ENCODE measurements at places on chromosomes 5 and 9. TPM values are rescaled to one million over a fixed set of nuclear protein-coding genes. Genes with fewer than 3 reads are reported as not detected.

IQGAP2 gene
- 23.5 TPM for total RNA-seq

LRRC19 gene
- not detected for total RNA-seq

CMYA5 gene
- 0.69 TPM for total RNA-seq

GRCh38 chr5:172800088-172800551 is 29.1 kb upstream of the DUSP1 start:
- DNase-seq: peak; percentile 37

DNA sequence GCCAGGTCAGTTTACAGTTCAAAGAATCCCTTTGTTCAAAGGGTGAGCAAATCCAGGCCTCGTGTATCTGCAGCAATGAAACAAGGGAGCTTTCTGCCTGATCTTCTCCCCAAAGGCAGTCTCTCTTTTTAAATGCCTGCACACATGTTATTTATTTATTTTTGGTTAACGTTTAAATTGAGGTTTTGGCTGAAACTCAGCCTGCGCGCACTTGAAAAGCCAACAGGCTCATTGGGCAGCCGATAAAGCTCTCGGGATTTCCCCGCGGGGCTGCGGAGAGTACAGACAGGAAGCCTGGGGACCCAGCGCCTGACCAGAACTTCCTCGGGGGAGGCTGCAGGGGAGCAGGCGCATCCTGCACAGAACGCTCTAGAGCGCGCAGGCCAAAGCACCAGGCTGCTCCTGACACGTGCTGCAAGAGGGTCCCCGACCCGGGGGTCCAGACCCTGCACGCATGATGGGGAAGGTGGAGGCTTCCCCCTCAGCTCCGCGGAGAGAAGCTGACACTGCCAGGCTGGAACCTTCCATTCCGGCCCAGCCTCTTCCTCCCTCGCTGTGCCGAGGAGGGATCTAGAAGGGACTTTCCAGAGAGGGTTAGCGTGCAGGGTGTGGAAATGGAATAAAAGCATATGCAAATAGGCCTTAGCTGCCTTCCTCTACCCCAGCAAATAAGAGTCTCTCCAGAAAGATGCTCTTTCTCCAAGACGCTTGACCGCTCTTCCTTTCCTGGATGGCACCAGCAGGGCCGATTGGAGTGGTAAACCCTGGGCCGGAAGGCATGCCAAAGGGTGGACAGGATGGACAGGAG is 46.1 kb downstream of the PTTG1 start:
- no peak for DNase-seq

GRCh38 chr9:125258832-125259534 is 2.6 kb upstream of the GAPVD1 start:
- no peak for DNase-seq

DNA sequence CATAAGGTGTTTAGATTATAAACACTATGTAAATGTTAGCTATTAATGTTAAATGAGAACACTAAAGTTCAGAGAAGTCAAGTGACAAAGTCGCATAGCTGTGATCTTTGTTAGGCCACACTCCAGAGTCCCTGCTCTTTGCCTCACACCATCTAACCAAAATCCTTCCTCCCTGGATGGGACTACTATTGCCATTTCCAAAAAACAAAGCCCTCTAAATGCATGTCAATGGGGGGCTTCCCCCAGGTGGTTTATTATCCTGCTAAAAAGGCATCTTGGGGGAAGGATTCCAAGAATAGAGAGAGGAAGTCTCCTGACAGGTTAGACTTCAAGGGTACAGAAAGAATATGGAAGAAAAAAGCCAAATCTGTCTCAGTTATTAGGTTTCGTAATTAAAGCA is 10.4 kb downstream of the NR6A1 start:
- DNase-seq: peak; percentile 91

GRCh38 chr9:92607773-92608172 is 62.2 kb downstream of the IPPK start:
- no peak for DNase-seq

DNA sequence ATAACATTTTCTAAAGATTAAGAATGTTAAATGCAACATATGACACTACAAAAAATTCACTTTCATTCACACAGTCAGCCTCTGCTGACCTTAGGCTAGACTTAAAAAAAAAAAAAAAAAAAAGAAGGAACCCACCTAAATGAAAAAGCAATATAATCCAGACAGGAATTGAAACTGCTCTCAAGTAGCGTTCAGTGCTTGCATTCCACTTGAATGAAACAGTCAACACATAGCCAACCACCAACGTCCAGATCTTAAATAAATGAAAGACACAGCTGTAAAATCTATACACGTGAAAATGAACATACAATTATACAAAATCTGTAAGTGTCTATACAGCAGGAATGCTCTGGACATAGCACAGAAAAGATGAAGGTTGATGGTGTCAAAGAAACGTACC is 11.4 kb downstream of the TMEM245 start:
- no peak for DNase-seq

- DNase-seq: no peak
Measured at GRCh38 chr5:146641941-146642340, 126.0 kb upstream of the GPR151 start.

GRCh38 chr5:5675511-5675910 is 253.0 kb downstream of the ICE1 start:
- no peak for DNase-seq
